ENCODE measurements at places on chromosomes 6 and 20.
A peak's percentile ranks its signal among the peaks of the same experiment; 100 is the strongest.

DNA sequence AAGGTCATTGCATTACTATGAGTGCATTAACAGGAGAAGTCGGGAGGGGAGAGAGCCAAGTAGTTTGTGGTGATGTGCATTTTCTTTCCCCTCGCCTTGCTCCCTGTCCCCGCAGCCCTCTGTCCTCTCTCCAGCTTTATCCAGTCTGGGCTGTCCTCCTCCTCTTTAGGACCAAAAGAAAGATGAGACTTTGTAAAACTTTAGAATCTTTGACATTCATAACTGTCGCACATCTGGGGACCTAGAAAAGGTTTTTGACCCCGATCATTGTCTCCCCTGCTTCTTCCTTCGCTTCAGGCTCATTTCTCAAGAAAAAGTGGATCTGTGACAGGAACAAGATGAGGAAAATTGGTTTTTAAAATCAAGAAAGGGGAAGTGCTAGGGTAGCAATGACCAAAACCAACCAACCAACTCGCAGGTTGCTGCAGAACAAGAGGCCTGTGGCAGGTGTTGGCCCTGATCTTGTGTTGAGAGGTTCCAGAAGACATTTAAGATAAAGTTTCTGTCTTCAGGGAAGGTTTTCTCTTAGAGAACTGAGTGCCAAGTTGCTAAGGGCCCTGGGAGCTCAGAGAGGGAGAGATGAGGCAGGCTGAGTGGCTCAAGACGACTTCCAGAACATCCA, 17.6 kb downstream of the SYTL3 start:
- DNase-seq: peak; percentile 17

- DNase-seq: no peak
Measured at GRCh38 chr20:10075606-10076005, 40.8 kb downstream of the ANKEF1 start.

- DNase-seq: no peak
Measured at GRCh38 chr20:19770375-19770774, 12.3 kb downstream of the RIN2 start.

DNA sequence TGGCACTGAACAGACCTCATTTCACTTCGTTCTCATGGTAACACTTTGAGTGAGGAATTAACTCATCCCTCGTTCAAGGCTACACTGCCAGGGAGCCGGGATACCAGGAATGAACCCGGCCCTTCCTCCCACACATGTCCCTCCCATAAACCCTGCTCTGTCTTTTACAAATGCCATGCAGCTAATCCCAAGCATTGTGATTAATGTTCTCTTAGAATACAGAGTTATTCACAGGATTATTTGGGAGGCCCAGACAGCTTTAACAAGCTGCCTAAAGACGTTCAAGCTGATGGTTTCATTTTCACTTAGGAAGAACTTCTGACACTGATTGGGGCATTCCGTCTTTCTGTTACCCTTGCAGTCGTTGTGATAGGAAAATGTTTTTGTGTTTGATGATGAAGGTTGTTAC, 42.5 kb upstream of the CD83 start:
- DNase-seq: no peak

- DNase-seq: no peak
Measured at GRCh38 chr6:25660512-25660911, 8.5 kb downstream of the SCGN start.

DNA sequence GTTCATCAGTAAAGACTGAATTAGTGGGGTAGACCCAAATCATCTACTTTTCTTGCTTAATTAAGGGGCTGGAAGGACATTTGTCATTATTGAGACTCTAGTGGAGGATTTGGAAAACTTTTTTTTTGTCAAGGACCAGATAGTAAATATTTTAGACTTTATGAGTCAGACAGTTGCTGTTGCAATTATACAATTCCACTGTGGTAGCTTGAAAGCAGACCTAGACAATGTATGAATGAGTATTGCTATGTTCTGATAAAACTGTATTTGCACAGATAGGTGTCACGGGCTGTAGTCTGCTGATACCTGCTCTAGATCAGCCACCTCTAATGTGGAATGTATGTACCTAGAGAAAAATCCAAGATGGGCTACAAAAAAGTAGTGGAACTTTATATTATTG, 175.0 kb downstream of the CARMIL1 start:
- no peak for DNase-seq

GRCh38 chr20:33640287-33640686, 21.8 kb upstream of the C20orf144 start:
- peak; percentile 15 for DNase-seq

DNA sequence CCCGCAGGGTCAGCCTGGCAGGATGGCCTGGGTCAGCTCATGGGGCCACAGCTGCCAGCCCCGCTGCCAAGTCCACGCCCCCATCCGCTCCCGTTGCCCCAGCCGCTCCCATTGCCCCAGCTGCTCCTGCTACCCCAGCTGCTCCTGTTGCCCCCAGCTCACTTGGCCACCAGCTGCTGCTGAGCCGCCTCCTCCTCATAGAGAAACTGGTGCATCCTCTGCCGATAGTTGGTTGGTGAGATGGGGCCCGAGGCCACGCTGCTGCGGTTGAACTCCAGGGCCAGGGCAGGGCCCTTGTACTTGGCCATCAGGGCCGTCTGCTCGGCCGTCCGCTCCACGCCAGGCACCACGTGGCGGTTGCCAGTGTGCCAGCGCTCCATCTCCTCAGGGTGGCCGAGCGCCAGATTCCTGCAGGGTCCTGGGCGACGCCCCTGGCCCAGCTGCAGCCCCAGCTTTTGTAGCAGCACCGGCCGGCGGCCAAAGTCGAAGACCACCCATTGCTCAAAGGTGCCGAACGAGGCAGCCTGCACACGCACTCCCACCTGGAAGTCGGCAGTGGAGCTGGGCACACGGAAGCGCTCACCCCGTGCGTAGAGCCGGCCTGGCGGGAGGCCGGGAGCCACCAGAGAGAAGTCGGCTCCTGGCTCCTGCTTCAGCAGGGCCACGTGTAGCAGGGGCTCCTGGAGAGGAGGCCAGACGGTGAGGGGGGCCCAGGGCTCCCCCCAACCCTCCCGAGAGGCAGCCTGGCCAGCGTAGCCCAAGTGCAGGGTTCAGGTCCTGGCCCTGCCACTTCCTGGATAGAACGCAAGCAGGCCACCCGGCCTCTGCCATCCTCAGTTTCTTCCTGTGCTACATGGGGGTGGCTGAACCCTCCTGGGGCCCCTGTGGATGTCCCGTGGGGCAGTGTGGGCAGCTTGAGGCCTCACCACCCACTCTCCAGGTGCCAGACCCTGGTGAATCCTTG, 4.8 kb downstream of the HELZ2 start:
- DNase-seq: no peak

GRCh38 chr6:84416043-84416657, 188.7 kb upstream of the CEP162 start:
- no peak for DNase-seq

- peak; percentile 37 for DNase-seq
Measured at GRCh38 chr6:170439366-170440361, 113.4 kb downstream of the PSMB1 start.

GRCh38 chr6:11683871-11684270, 94.7 kb downstream of the ADTRP start:
- DNase-seq: no peak

DNA sequence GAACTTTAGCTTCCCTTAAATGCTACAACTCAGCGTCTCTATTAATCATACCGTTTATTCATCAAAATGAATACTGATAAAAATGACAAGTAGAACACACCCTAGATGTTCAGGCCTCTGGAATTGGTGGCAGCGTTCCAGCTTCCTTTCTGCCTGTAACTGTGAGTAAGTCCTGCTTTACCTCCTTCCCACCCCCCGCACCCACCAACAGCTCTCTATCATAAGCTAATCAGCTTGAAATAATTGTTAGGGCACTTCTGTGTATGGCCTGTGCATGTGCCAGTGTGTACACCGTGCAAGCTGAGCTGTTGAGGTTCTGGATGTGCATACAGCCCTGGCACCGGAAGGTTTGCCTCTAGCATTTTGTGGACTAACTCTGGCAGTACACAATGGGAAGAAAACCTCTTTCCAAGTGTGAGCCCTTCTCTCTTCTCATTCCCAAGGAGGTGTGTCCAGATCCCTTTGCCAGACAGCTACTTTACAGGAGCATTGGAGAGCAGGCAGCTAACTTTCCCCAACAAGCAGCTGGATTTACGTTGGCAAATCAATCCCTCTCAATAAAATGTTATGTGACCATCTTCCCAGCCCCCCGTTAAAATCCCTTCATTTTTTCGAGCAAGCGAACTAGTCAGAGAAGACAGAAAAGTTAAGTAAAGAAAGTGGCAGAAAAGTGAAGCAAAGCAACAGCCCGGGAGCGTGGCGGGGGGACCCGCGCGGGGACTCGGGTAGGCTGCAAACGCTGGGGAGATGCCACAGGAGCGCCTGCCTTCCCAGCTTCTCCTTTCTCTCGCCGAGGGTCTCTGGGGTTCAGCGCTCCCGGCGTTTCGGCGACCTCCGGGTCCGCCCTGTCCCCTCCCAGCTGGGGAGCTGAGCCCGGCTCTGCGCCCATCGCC, 803 bp upstream of the ADGRG6 start:
- DNase-seq: no peak
